ENCODE measurements at places on chromosomes 4 and X.

DNA sequence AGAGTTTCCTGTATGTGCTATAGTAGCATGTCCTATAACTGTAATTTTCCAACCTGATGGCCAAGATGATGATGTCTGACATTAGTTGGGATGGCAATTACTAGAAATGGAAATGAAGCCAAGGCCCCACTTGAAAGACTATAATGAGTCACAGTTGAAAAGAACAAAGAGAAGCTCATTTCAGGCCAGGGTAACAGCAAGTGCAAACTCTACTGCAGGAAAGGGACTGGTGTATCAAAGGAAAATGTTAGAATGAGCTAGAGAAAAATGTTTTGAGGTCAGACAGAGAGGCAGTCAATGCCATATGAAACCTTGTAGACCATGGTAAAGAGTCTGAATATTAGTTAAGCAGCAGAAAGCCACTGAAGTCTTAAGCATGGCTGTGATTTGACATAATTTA, 146.2 kb upstream of the SH3RF1 start:
- no peak for DNase-seq

DNA sequence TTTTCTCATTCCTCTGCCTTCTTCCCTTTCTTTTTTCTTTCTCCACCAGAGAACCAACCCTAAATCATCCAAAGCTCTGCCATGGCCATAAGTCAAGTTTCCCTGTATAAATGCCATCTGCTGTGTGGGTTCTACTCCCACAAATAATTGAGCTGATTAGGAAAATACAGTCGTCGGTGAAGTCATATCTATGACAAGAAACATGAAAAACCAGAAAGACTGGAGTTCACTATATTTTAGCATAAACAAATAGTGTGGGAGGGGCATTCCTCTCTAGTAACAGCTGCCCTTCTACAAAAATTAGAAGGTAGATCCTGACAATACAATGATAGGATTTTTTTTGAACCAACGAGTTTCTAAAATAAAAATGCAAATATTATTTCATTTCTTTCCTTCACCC, 48.8 kb downstream of the SPOCK3 start:
- DNase-seq, result no peak

- DNase-seq, result no peak
These were observed 95.5 kb downstream of the CASK start for GRCh38 chrX:41827886-41828285.

DNA sequence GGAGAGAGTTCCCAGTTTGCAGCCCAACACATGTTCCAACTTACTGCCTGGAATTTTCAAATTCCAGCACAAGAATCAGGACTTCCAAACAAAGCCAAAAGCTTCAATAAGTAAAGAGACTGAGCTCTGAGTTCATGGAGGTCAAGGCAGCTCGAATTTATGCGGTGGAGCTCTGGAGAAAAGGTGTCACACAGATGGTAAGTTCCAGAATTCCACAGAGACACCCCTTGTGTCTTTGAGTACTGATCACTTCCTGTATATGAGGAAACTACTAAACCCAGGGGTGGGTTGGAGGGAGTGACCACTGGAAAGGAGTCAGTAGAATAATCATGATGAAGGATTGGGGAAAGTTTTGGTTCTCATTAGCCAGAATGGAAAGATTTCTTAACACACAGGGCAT, 118.5 kb upstream of the GUCY1A1 start:
- no peak for DNase-seq

GRCh38 chr4:144556636-144557035, 89.3 kb upstream of the HHIP start:
- no peak for DNase-seq

DNA sequence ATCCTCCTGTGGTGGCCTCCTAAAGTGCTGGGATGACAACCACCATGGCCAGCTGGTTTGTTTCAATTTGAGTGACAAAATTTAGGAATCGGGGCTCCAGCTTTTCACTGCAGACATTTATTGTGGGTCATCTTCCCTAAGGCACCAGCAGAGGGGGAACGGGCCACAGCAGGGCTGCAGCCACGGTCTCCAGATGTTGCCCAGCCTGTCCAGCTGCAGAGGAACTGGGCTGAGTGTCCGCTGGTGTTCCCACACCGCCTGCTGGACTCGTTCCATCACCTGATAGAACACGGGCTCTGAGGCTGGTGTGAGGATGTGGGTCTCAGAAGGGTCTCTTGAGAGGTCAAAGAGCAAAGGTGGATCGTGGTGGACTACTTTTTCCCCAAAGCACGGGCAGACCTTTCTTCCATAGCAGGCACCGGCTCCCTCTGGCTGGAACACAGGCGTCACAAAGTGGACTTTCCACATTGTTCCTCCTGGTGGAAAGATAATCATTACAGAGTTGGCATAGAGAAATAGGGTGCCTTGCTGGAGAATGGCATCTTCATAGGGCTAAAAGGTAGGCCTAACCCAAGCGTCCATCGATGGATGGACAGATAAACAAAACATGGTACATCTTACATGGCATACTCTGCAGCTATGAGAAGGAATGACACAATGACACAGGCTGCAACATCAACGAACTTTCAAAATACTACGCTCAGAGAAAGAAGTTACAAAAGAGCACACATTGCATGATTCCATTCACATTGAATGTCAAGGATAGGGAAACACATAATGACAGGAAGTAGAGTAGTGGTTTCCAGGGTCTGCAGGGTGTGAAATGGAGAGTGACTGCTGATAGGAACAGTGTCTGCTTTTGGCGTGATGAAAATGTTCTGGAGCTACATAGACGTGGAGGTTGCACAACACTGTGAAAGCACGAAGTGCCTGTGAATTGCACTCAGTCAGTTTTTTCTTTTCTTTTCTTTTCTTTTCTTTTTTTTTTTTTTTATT, 5.9 kb upstream of the ARSD start:
- DNase-seq, result no peak

GRCh38 chr4:139951021-139951420, 203.0 kb downstream of the MAML3 start:
- no peak for DNase-seq

DNA sequence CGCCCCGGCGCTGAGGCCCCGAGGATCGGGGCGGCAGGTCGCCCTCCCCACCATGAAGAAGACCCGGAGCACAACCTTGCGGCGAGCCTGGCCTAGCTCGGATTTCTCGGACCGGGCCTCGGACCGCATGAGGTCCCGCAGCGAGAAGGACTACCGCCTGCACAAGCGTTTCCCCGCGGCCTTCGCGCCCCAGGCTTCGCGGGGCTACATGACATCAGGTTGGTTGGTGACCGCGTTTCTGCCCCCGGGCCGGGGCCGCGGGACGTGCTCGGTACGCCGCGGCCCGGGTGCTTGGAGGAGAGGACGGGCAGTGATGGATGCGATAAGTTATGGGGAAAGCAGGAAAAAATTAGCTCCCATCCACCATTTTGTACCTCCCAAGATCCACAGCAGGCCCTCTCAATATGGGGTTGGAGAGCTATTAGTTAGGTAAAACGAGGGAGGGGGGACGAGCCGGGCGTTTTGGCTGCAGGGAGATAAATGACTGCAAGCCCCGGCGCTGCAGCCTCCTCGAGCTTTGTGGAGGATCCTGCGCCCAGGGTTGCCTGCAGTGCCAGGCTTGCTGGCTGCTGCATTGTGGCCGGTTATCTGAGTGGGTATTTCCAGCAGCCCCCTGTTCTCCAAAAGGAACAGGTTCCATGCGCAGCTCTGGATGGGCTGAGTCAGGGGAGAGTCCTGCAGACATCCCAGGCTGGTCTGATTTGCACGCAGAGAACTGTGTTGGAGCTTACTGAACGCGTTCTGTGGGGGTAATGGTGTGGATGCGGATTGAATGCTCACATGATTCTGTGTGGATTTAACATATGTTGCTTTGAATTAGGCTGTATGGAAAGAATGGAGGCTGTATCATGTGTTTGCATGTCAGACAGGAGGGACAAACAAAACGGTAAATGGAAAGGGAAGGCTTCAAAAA, 1.9 kb downstream of the STOX2 start:
- no peak for DNase-seq

DNA sequence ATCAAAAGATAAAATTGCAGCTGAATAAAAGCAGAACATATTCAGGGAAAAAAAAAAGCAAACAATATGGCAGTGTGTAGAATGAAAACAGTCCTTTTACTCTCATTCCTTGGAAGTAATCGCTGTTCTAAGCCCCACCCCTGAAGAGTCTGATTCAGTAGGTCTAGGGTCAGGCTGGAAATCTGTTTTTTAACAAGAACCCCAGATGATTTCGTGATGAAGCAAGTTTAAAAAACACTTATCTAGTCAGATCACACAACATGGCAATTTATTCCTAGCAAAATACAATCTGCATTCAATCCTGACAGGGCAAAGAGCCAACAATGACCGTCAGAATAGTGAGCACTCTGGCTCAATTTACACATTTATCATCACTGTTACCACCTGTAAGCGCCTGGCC, 16.1 kb downstream of the FAM120C start:
- no peak for DNase-seq

All from T-cell (primary cell).